ENCODE measurements at places on chromosomes 13 and 19. TPM values are rescaled to one million over a fixed set of nuclear protein-coding genes. Genes with fewer than 3 reads are reported as not detected.

PPM1N gene
- 2.7 TPM for polyA plus RNA-seq

DNA sequence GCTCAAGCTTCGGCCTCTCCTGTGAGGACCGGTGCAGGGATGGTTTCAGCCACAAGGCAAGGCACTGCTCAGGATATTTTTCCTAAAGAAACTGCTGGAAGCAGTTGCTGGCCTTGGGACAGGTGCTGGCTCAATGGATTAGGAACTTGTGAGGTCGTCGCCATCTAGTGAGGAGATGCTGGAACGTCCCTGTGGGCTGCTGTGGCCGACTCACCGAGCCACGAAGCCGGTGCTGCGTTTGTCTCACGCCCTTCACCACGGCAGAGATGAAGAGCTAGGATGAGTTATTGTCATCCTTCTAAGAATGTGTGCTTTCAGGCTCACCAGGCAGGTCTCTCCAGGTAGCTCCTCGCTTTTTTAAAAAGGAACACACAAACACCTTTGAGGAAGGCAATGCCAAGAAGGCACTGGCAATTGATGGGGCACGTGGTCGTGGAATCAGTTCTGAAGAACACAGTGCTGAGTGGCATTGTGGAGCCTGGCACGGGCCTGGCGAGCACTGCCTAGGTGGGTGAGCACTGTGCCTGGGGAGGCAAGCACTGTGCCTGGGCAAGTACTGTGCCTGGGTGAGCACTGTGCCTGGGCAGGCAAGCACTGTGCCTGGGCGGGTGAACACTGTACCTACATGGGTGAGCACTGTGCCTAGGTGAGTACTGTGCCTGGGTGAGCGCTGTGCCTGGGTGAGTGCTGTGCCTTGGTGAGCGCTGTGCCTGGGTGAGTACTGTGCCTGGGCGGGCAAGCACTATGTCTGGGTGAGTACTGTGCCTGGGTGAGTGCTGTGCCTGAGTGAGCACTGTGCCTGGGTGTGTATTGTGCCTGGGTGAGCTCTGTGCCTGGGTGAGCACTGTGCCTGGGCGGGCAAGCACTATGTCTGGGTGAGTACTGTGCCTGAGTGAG lies 140.4 kb downstream of the TEX29 start:
- DNase-seq = no peak
- H3K27ac ChIP-seq = no peak overlapping the region
- no peaks in the 10 kb centered on the region for H3K4me1 ChIP-seq
- peaks cover 2% of the 10 kb centered on the region for H3K27me3 ChIP-seq
- H3K36me3 ChIP-seq = no peaks in the 10 kb centered on the region

- no peaks in the 10 kb centered on the region for H3K36me3 ChIP-seq
- H3K27ac ChIP-seq = no peak overlapping the region
- peaks cover 12% of the 10 kb centered on the region for H3K4me1 ChIP-seq
- DNase-seq = no peak
- H3K27me3 ChIP-seq = no peaks in the 10 kb centered on the region
Measured at GRCh38 chr19:48340995-48341394, 15.6 kb downstream of the EMP3 start.

DNA sequence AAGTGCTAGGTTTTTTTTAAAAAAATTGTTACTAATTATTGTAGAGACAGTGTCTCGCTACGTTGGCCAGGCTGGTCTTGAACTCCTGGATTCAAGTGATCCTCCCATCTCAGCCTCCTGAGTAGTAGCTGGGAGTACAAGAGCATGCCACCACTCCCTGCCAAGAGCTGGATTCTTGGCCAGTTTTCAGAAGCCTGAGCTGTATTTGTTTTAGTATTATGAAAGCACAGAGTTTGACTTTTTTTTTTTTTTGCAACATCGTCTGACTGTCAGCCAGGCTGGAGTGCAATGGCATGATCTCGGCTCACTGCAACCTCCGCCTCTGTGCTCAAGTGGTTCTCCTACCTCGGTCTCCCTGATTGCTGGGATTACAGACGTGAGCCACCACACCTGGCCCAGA lies 7.0 kb downstream of the ARMC6 start:
- no peaks in the 10 kb centered on the region for H3K27me3 ChIP-seq
- peaks cover 68% of the 10 kb centered on the region for H3K36me3 ChIP-seq
- H3K27ac ChIP-seq = no peak overlapping the region
- no peak overlapping the region for H3K4me3 ChIP-seq
- no peak for DNase-seq
- H3K4me1 ChIP-seq = no peaks in the 10 kb centered on the region

DNA sequence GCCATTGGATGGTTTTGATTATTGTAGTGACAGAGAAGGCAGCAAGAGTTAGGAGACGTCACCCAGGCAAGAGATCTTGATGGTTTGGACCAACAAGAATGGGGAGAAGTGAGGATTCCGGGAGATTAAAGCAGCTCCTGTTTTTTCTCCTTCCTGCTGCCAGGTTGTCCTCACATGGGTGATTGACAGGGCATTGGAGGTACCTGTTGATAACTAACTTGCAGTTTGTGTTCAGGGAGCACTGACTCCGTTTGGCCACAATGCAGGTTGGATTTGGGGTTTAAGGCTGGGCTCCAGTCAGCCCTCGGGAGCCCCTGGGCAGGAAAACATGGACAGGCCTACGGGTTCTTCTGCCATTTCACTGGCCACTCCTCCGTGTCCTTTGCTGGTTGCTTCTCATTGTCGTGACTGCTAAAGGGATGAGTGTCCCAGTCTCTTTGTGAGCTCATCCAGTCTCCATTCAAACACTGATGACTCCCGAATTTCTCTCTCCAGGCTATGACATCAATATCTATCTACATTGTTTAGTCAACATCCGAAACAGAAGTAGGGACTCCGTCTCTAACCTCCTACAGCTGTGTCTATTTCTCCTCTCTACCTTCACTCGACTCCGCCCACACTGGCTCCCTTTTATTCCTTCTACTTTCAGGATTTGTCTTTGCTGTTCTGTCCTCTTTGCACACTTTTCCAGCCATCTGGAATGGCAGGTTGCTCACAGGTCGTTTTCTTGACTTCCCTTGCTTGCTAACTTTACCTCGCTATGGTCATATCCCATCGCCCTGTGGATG lies 1.3 kb upstream of the PTOV1 start:
- no peaks in the 10 kb centered on the region for H3K36me3 ChIP-seq
- no peak for DNase-seq
- peaks cover 12% of the 10 kb centered on the region for H3K27me3 ChIP-seq
- H3K4me3 ChIP-seq = no peak overlapping the region
- H3K27ac ChIP-seq = peak overlapping the region; percentile 97

CFD gene
- polyA plus RNA-seq = 272 TPM

DNA sequence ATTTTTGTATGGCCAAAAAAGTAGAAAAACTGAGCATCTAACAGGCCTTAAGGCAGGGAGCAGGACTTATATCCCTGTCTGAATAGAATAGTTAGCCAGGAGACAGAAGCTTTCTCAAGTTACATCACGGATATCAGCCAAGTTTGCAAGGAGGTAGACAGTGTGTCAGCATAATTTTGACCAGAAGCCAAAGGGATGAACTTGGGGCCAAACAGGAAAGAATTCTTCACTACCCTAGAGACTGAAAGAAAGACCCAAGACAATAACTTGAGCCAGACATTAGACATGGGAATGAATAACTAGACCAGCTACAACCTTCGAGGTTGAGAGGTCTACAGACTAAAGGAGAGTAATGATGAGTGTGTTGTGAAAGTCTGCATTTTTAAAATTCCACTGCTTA lies 48.1 kb upstream of the PCDH9 start:
- no peaks in the 10 kb centered on the region for H3K4me1 ChIP-seq
- no peak overlapping the region for H3K27ac ChIP-seq
- DNase-seq = no peak
- H3K27me3 ChIP-seq = no peaks in the 10 kb centered on the region
- H3K4me3 ChIP-seq = no peak overlapping the region
- H3K36me3 ChIP-seq = no peaks in the 10 kb centered on the region

TLE6 gene
- not detected for polyA plus RNA-seq

- DNase-seq = no peak
- H3K36me3 ChIP-seq = no peaks in the 10 kb centered on the region
- no peak overlapping the region for H3K27ac ChIP-seq
- no peak overlapping the region for H3K4me3 ChIP-seq
- no peaks in the 10 kb centered on the region for H3K4me1 ChIP-seq
- no peaks in the 10 kb centered on the region for H3K27me3 ChIP-seq
Measured at GRCh38 chr13:80901530-80901929, 560.6 kb upstream of the SPRY2 start.

DNA sequence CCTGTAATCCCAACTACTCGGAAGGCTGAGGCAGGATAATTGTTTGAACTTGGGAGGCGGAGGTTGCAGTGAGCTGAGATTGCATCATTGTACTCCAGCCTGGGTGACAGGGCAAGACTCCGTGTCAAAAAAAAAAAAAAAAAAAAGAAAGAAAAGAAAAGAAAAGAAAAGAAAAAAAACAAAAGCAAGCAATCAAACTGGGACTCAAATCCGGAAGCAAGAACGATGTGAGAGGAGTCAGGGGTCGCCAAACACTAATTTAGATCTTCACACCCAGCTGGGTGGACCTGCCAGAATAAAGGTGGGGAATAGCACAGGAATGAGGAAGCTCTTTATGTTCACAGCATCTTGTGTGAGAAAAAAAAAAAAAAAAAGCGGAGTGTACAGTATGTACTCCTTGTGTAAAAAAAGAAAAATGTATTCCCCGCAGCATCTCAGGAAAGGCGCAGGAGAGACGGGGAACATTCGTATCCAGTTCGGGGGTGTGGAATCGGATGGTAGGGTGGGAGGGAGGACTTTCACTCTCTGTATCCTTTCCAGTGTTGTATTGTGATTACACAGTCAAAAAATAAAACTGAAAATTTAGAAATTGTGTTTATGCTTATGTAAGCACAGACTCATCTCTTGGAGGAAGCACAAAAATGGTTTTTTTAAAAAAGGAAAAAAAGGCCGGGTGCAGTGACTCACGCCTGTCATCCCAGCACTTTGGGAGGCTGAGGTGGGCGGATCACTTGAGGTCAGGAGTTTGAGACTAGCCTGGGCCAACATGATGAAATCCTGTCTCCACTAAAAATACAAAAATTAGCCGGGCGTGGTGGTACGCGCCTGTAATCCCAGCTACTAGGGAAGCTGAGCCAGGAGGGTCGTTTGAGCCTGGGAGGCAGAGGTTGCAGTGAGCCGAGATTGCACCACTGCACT lies 7.6 kb downstream of the DNAJB1 start:
- peak overlapping the region; percentile 68 for H3K27ac ChIP-seq
- H3K4me1 ChIP-seq = peaks cover 63% of the 10 kb centered on the region
- peak; percentile 92 for DNase-seq
- H3K36me3 ChIP-seq = peaks cover 20% of the 10 kb centered on the region
- H3K27me3 ChIP-seq = no peaks in the 10 kb centered on the region
- H3K4me3 ChIP-seq = no peak overlapping the region

- DNase-seq = no peak
- H3K27ac ChIP-seq = no peak overlapping the region
- H3K4me1 ChIP-seq = no peaks in the 10 kb centered on the region
- H3K27me3 ChIP-seq = no peaks in the 10 kb centered on the region
- H3K4me3 ChIP-seq = no peak overlapping the region
Measured at GRCh38 chr13:93951951-93952350, 527.5 kb downstream of the DCT start.

DNA sequence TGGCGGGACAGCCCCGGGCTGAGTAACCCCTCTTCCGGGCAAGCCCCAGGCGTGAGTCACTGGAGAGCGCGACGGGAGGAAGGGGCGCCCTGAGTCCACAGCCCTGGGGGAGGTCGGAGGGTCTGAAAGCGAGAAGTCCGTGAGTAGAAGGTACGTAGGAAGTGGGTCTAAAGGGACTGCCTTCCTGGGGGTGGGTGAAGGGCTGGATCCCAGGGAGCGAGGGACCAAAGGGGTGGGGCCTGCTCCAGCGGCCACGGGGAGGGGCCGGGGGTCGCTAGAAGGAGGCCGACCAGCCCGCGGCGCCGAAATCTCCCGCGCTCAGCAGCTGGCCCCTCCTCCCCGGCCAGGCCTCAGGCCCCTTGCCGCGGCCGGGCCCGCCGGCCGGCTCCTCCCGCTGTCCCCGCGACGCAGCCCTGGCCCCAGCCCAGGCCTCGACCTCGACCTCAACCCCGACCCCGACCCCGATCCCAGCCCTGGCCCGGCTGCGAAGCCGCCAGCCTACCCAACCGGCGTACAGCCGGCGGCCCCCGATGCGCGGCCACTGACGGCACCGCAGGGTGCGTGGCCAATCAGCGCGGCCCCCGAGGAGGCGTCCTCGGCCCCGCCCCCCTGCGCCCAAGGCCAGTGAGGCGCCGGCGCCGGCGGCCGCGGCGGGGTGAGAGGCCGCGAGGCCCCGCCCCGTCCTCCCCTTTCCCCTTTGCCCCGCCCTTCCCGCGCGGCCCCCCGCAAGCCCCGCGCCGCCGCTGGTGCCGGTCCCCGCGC lies 22.6 kb downstream of the IPO5 start:
- H3K27me3 ChIP-seq = no peaks in the 10 kb centered on the region
- no peaks in the 10 kb centered on the region for H3K36me3 ChIP-seq

GRCh38 chr13:41502673-41503072 lies 45.3 kb downstream of the RGCC start:
- no peaks in the 10 kb centered on the region for H3K36me3 ChIP-seq
- no peak overlapping the region for H3K4me3 ChIP-seq
- H3K27me3 ChIP-seq = no peaks in the 10 kb centered on the region
- no peak overlapping the region for H3K27ac ChIP-seq
- no peak for DNase-seq
- peaks cover 20% of the 10 kb centered on the region for H3K4me1 ChIP-seq

CATSPERD gene
- polyA plus RNA-seq = not detected

DNA sequence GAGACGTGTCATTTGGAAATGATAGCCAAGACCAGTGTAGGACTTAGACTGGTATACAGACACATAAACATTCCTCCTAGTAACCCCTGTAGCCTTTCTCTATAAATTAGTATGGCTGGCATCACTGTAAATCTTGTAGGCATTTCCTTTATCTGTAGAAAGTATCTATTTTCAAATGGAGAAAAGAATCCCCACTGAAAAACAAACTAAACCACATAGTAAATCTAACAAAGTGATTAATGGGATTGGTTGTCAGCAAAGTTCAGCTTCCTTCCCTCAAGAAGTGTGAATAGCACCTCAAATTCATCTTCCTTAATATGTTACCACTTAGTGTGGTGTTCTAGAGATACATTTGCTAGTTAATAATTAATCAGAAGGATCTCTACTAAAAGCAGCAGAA lies 119.4 kb upstream of the NBEA start:
- H3K4me3 ChIP-seq = no peak overlapping the region
- H3K27ac ChIP-seq = no peak overlapping the region
- DNase-seq = no peak
- no peaks in the 10 kb centered on the region for H3K27me3 ChIP-seq
- no peaks in the 10 kb centered on the region for H3K36me3 ChIP-seq
- no peaks in the 10 kb centered on the region for H3K4me1 ChIP-seq

CDADC1 gene
- polyA plus RNA-seq = 5.2 TPM
